Endothelial cell (in vitro differentiated cells): ENCODE measurements at places on chromosomes 11 and 22. TPM values are rescaled to one million over a fixed set of nuclear protein-coding genes. Genes with fewer than 3 reads are reported as not detected.

The MARK2 gene
- total RNA-seq = 42.6 TPM

The CD3D gene
- total RNA-seq = not detected

GRCh38 chr11:9170450-9170849, 79.1 kb upstream of the SCUBE2 start:
- H3K27me3 ChIP-seq = peaks cover 2% of the 10 kb centered on the region
- H3K4me3 ChIP-seq = no peak overlapping the region
- no peak for DNase-seq
- no peak overlapping the region for H3K27ac ChIP-seq
- H3K4me1 ChIP-seq = peaks cover 11% of the 10 kb centered on the region

GRCh38 chr11:17602105-17603001, 55.3 kb downstream of the OTOG start:
- no peak overlapping the region for H3K4me3 ChIP-seq
- no peaks in the 10 kb centered on the region for H3K4me1 ChIP-seq
- no peak for DNase-seq
- no peak overlapping the region for H3K27ac ChIP-seq

GRCh38 chr11:31303644-31304180, 65.8 kb downstream of the DCDC1 start:
- no peaks in the 10 kb centered on the region for H3K27me3 ChIP-seq
- no peaks in the 10 kb centered on the region for H3K4me1 ChIP-seq
- H3K4me3 ChIP-seq = no peak overlapping the region
- no peak overlapping the region for H3K27ac ChIP-seq
- DNase-seq = no peak
- no peaks in the 10 kb centered on the region for H3K36me3 ChIP-seq

- H3K4me3 ChIP-seq = no peak overlapping the region
- H3K4me1 ChIP-seq = peaks cover 42% of the 10 kb centered on the region
These were observed 634.1 kb upstream of the CADM1 start for GRCh38 chr11:116138280-116138679.

DNA sequence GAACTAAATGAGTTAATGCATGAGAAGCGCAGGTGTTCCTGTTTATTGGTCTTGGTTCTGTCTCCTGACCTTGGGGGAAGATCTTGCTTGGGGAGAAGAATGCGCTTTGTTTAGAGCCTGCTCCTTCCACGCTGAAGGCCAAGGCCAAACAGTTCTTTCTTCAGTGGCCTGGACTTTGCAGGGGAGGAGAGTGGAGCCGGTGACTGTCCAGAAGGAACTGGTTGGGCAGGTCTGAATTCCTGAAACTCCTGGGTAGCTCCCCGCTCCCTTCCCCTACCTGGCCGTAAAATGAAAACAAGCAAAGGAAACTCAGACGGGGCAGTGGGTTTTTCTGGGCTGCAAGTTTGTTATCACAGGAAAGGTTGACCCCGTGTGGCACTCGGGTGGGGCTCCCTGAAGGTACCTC, 3.6 kb downstream of the ARHGAP8 start:
- H3K4me3 ChIP-seq = no peak overlapping the region
- H3K27me3 ChIP-seq = peaks cover 15% of the 10 kb centered on the region
- H3K27ac ChIP-seq = no peak overlapping the region
- H3K4me1 ChIP-seq = peaks cover 8% of the 10 kb centered on the region
